CD8-positive, alpha-beta memory T cell (primary cell): ENCODE measurements at places on chromosomes 4 and X.

GRCh38 chrX:13533726-13534125, 35.7 kb upstream of the EGFL6 start:
- no peak for DNase-seq

DNA sequence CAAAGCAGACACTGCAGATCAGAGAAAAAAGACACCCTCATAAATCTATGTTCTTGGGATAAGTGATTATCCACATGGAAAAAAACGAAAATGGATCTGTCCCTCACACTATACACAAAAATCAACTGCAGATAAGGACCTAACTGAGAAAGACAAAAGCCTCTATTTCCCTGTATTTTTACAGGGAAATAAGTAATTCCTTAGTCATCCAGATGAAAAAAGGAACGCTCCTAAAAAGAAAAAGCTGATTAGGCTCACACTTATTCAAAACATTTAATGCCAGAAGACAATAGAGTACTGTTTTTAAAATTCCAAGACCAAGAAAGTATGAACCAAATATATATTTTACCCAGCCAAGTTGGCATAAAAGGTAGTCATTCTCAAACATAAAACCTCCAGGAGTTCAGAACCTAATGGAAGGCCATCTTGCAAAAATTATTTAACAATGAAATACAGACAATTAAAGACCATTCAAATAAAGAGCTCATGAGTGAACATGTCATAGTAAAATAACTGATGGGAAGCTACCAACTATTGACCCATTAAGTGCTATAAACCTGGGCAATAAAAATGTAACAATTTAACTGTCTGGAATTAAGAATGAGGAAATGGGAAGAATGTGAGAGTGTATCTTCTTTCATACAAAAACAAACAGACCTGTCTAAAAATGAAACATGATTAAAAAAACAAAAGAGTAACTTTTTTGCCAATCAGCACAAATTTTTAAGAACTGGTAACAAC, 20.4 kb downstream of the PAPSS1 start:
- DNase-seq: no peak

GRCh38 chr4:48017108-48017571, 568 bp downstream of the NIPAL1 start:
- DNase-seq: peak; percentile 28

DNA sequence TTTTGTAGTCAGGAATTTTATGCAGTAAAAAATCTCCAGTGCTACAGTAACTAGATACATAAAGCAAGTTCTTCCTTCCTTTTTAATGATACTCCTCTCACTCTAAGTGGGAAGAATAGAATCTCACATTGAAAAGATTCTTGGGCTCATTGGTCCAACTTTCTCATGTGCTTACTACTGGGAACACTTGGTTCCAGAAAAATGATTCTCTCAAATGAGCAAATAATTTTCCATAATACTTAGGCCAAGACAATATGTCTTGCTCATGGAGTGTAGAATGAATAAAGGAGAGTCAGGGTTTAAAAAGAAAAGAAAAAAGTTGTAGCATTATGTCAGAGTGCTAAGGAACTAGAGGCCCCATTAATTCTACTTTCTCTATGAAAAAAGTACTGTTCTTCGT, 197.8 kb downstream of the RASL11B start:
- no peak for DNase-seq

DNA sequence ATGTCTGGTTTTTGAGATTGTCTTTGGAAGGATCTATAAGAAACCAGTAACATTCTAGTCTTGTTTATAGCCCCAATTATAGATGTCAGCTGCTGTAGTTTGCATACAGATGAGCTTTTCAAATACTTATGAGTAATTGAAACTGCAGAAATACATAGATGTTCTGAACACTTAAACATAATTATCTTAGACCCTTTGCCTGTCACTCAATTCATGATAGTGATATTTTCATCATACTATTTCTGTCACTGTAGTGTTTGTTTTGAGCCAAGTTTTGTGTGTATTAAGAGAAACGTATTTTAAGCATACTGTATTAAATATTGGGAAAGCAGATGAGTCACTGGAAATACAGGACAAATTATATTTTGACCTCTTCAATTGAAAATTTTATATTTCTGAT, 69.8 kb upstream of the SMARCA5 start:
- DNase-seq: no peak

DNA sequence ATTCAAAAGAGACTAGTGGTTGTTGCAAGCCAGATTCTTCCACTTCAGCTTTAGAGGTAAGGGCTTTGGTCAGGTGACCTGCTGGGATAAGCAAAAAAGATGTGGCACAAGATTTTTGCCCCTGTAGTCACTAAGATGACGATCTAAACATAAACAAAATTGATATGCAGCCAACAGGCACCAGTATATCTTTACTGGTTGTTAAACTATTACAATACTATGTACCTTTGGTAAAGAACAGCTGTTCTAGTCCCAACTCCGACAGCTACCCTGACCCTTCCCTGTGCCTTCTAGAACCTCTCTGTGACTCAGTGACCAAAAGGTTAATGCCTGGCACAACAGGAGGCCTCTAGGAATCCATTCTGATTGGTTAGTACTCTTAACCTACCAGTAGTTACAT, 59.6 kb downstream of the MGST2 start:
- DNase-seq: no peak

DNA sequence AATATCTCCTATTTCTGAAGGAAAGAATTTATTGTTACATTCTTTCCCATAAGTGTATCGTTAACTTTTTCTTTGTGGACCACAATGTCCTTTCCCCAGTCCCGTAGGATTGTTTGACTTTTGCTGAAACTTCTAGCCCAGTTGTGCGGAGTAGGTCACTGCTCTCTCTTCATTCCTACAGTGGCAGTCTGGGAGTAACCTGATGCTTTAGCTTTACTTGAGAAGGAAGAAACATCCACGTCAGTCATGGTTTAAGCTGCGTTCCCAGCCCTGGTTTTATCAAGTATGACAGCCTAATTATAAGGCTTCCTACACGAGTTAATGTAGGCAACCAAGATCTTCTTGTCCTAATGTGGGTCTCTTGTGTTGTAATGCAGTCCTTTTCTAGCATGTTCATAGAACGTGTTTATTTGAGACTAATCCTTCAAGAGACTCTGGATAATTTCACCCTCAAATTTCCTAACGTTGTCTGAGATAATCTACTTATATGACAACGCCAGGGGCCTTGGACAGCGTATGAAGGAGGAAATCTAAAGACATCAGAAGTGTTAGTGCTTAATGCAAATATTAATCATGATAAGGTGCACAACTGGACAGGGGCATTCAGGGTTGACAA, 40.8 kb upstream of the GRPR start:
- no peak for DNase-seq

DNA sequence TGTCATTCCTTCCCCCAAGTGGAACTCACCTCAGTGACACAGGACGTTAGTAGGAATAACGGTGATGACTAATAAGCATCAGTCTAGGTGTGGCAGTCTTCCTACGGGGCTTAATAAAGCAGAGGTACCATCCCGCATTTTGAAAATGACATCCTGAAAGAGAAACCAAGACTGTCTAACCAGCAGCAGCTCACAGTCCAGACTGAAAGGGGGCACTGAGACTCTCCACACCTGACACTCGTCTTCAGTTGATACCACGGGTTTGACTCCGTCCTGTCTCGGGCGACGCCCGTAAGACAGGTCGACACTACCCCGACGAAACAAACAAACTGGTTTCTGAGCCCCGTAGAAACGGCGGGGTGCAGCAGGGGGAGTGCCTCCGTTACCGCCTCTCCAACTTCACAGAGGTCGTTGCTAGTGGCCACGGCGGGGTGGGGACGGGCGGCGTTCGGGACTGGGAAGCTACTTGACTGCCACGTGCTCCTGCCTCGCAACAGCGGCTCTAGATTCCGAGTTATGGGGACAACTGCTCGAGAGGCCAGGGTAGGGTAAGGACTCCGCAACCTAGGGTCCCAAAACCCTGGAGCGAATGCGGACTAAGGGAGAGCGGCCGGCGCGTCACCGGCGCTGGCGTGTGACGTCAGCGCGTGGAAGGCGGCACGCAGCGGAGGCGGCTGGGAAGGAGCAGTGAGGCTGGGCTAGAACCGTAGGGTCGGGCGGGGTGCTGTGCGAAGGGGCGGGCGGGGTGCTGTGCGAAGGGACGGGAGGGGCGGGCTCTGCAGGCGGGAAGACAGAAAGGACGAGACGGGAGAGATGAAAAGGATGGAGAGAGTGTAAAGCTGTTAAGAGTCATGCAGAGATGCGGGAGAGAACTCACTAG, at the start of gene NEK1:
Gene NEK1, minus strand, starts transcription at position 593 of the 880 bp plus-strand sequence. CDS start 9,953 bp downstream, outside the sequence.
- DNase-seq: peak; percentile 88

- no peak for DNase-seq
These were observed 32.3 kb downstream of the PTCHD1 start for GRCh38 chrX:23366914-23367313.
